ENCODE measurements at places on chromosomes 6 and 20.

DNA sequence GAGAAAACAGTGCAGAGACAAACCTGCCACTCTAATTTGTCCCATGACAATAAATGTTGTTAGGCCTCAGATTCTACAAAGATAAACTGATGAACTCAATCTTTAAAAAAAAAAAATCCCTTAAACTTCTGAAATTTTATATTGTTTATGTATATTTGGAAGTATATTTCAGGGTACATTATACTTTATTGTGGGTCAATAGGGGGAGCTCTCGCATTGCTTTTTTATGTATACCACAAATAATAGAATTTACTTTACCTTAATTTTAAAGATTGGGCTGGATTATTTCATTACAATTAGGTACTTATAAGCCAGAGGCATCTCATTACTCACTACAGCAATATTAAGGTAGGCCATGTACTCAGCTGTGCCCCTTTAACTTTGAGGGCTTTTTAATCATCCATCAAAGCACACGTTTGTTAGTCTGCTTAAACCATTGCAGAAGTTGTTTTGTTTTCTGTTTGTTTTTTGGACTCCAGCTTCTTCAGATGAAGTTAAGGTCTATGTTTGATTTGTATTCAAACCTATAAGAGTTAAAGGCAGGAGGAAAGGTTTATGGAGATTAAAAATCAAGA, 56.3 kb upstream of the EYA4 start:
- no peak for DNase-seq

DNA sequence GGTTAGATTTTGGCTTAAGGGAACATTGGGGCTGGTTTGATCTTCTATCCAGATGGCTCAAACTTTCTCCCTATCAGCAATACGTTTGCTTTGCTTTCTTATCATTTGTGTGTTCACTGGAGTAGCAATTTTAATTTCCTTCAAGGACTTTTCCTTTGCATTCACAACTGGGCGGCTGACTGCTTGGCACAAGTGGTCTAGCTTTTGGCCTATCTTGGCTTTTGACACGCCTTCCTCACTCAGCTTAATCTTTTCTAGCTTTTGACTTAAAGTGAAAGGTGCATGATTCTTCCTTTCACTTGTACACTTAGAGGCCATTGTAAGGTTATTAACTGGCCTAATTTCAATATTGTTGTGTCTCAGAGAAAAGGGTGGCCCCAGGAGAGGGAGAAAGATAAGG, 254.9 kb downstream of the PLCB1 start:
- no peak for DNase-seq

GRCh38 chr6:108836061-108836460, 12.2 kb upstream of the ARMC2 start:
- DNase-seq: no peak

DNA sequence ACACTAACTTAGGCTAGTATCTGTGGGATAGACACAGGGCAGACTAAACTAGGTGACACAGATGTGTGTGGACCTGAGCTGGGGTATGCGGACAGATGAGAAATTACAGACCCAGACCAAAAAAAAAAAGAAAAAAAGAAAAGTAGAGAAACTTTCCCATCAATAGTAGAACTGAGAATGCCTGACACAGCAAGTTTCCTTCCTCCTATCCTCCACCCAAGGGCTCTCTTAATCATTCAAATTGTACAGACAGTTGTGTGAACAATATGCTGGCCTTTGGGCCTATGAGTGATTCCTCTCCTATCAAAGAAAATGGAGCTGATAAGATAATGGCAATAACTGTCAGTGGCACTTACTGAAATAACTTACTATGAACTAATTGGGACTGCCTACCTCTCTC, 226.7 kb upstream of the PRDM1 start:
- no peak for DNase-seq

- no peak for DNase-seq
Measured at GRCh38 chr20:58836616-58837204, 14.0 kb downstream of the GNAS-AS1 start.

DNA sequence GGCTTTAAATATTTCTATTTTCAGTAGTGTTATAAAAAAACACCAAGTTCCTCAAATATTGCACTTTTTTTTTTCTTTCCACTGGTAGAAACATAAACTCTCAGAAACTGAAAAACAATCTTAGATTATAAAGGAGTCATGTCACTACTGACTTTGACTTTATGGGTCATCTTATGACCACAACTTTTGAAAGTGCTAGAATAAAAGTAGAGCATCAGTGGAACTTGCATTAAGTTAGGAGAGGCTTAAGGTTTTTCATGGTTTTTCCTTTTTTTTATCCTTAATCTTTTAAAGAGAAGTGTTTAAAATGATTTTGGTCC, 56.6 kb upstream of the SUPT3H start:
- DNase-seq: no peak

GRCh38 chr20:57397693-57398108, 6.5 kb downstream of the RBM38 start:
- DNase-seq: peak; percentile 65

DNA sequence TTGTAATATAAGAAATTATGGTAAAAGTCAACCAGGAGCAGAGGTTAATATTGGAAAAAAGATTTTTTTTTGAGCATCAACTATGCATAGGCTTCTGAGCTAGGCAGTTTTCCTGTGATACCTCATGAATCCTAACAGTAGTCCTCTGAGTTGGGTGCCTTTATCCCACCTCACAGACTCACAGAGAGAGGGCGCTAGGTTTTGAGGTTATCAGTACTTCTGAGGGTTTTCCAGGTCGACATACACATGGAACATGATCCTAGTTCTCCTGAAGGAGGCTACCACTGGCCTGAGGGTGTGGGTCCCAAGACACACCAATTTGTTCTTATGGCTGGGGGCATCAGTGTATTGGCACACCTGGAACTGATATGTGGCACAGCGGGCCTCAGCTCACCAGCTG, 358.8 kb upstream of the JAG1 start:
- DNase-seq: no peak

DNA sequence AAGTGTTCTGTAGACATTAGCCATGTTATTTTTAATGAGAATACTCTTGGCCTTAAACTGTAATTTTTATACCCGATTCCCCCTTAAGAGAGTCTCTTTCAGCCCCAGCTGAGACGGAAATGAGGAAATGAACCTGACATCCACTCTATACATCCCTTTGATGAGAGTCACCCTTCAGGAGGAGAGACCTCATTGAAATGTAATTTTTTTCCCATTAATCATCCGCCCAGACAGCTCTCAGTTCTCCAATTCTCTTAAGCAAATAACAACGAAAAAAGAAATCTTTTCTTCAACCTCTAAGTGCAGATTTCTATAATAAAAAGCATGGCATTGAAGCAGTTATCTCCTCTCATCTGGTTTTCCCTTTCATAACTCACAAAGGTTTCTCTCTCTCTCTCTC, 243.8 kb upstream of the PMEPA1 start:
- DNase-seq: no peak

DNA sequence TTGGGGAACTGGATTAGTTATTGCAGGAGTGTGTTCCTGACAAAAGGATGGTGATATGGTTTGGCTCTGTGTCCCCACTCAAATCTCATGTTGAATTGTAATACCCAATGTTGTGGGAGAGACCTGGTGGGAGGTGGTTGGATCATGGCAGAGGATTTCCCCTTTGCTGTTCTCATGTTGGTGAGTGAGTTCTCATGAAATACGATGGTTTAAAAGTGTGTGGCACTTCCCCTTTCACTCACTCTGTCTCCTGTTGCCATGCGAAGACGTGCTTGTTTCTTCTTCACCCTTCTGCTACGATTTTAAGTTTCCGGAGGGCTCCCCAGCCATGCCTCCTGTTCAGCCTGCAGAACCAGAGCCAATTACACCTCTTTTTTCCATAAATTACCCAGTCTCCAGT, 16.2 kb upstream of the TREM1 start:
- DNase-seq: no peak

- DNase-seq: no peak
Measured at GRCh38 chr20:48463096-48463720, 364.6 kb downstream of the PREX1 start.

- no peak for DNase-seq
Measured at GRCh38 chr6:139392794-139393193, 18.3 kb upstream of the CITED2 start.

DNA sequence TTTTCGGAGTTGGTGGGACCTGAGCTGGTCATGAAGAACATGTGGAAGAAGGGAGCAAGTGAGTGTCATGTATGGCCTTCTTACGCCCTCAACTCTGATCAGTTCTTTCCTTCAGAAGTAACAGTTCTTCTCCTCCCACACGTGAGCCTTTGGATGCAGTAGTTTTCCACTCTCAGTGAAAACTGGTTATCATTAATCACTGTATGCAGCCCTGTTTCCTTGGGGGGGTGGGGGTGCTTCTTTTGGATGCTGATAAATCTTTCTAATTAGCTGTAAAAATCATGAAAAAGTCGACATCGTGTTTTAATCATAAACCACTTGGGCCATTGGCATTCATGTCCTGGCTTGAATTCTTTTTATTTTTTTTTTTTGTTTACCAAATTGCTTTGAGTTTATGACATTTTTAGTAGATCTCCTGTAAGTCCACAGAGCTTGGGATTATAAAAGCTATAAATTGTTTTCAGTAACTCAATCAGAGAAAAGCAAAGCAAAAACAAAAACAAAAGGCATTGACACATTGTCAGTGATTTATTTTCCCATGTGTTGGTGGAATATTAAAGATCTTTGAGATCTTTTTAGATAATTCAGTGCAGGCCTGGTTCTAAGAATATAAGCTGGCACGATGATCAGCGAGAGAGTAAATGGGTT, 84.8 kb downstream of the TRMT11 start:
- no peak for DNase-seq

- no peak for DNase-seq
Measured at GRCh38 chr20:61385296-61385695, 133.2 kb downstream of the CDH4 start.

- DNase-seq: no peak
Measured at GRCh38 chr20:60131375-60131774, 173.2 kb downstream of the CDH26 start.

DNA sequence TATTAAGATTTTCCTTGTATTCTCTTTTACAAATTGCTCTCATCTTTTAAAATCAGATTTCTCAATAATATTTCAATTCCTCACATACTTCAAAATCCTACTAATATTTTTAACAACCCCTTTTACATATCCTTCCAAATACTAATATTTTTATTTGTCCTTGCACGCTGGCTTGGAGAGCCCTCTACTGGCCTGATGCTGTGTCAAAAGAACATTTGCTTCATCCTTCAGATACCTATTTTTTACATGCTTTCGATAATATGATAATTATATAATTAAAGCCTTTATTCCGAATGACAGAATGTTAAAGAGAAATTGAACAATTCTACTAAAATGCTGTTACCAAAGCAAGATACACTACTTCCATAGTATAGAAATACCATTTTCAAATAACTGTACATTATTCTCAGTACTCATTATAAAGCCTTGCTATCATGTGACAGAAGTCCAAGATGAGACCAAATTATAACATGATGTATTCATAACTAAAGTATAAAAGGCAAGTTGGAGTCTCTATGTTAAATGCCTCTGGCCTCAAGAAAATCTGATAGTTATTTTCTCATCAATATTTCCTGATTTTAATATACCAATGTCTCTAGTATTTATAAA, 39.0 kb upstream of the PLN start:
- DNase-seq: peak; percentile 6

DNA sequence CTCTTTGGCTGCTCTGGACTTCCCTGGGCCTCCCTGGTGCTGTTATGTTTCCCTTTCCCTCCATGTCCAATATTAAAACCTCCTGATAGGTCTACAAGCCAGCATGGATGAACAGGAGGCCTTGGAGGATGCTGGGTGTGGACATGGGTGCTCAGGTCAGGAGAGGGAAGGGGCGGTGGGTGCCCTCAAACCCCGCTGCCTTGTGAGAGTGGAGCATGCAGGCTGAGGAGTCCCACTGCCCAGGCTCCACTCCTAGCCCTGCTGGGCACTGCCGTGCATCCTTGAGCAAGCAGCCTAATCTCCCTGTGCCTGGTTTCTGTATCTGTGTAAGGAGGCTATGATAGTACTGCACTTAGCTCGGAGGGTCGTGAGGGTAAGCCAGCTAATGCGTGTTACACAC, 18.4 kb upstream of the CCDC167 start:
- no peak for DNase-seq

GRCh38 chr6:139415365-139415764, 40.9 kb upstream of the CITED2 start:
- no peak for DNase-seq

GRCh38 chr6:166693880-166694279, 66.8 kb upstream of the RPS6KA2 start:
- DNase-seq: no peak

- no peak for DNase-seq
Measured at GRCh38 chr6:52177961-52178360, 8.2 kb upstream of the IL17A start.

DNA sequence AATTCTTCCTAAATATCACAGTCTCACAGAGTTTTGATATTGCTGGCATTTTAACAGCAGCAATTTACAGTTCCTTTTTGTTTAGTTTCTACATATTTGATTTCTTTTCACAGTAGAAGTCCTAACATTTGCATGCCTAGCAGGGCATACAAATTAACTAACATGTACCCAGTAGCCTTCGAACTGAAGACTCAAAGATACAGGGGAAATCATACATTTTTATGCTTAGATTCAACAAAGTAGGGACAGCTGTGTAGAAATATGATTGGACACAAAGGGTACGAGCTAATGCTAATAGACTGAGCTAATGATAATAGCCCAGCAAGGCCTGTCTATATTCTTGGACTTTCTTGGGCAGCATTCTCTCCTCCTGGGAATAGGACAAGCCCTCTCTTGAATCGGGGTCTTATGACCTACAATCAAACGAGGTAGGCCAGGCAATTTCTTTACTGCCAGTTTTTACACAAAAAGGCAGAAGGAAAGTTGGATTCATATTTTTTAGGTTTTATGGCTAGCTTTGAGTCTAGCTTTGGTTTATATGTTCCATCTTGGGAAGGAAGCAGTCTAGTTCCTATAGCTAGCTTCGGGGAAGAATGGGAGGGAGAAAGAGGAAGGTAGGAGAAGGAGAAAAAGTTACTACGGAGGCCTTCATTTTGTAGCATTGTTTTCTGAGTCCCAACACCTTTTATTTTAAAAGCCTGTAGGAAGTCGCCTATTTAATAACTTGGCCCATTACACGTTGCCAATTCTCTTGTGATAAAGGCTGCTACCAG, 115.8 kb downstream of the HFE start:
- DNase-seq: no peak
